Stimulated activated CD8-positive, alpha-beta memory T cell treated with anti-CD3 and anti-CD28 coated beads, Interleukin-4, amount 100 ng/mL, for 1 hour (primary cell): ENCODE measurements at places on chromosomes 7 and 10.

- DNase-seq = no peak
Measured at GRCh38 chr10:89535171-89536012, at the start of gene SLC16A12. Gene SLC16A12, minus strand, starts transcription at chr10:89535594. Its CDS starts 73,016 bp downstream, at chr10:89462578.

DNA sequence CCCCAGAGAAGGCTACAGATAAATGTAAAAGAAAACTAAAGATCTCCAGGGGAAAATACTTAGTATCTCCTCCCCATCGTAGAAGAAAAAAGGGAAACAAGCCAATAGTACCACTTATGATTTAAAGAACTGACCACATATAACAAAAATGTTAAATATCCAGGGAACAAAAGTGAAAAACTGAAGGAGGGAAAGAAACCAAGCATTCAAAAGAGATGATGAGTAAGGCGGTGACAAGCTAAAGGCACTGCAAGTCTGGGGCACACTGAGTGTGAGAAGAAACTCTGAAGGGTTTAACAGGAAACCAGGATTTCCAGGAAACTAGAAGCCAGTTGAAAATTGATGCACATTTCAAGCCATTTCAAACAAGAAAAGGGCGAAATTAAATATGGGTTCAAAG, 226.3 kb downstream of the AHR start:
- DNase-seq = no peak

DNA sequence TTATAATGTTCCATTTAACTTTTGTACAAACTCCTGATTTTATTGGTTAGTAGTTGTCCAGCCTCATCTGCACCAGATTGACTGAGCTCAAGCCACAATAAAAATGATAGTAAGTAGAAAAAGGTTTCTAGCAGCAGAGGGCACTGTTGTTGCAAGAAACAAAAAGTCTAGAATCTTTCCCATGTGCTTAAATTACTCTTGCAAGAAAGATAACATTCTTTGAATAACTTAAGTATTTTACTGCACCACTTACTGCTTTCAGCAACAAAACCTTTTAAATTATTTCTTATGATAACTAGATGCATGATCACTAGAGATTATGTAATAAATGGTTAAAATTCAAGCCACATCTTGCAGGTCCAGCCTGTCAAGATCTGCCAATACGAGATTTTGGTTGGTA, 27.0 kb downstream of the LMOD2 start:
- no peak for DNase-seq

GRCh38 chr7:132895231-132895630, 186.7 kb downstream of the CHCHD3 start:
- no peak for DNase-seq

GRCh38 chr7:123901101-123901500, 23.9 kb upstream of the SPAM1 start:
- no peak for DNase-seq

GRCh38 chr10:133087679-133088178, at the start of gene ADGRA1:
Gene ADGRA1, plus strand, starts transcription at chr10:133087924. Its CDS starts 986 bp downstream, at chr10:133088910.
- no peak for DNase-seq

DNA sequence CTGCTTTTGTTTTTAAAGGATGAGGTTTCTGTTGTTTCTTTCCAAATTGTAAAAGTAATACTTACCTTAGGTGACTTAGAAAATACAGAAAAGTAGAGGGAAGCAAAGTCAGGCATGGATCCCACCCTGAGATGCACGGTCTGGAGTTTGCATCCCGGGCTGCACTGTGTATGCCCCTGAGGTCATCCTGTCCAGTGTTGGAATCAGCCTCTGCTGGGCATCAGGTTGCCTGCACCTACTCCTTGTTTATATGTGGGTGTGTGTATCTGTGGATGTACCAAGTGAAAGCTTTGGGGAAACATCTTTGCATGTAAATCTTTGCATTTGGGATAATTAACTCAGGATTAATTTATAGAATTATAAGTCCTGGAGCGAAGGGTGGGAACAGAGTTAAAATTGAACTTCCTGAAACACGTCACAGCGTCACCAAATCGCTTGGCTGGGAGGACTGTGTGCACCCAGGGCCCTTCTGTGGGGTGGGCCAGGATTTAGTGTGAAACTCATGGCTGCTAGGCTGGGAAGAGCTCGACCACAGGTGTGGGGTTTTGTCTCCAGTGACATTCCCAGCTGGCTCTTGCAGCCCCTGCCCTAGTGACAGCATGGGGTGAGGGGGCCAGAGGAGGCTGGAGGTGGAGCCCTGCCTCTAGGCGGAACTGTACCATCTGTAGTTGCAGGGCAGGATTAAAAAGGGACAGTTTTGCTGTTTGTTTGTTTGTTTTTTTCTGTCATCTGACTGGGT, 27.9 kb downstream of the GTF2IRD1 start:
- DNase-seq = no peak

DNA sequence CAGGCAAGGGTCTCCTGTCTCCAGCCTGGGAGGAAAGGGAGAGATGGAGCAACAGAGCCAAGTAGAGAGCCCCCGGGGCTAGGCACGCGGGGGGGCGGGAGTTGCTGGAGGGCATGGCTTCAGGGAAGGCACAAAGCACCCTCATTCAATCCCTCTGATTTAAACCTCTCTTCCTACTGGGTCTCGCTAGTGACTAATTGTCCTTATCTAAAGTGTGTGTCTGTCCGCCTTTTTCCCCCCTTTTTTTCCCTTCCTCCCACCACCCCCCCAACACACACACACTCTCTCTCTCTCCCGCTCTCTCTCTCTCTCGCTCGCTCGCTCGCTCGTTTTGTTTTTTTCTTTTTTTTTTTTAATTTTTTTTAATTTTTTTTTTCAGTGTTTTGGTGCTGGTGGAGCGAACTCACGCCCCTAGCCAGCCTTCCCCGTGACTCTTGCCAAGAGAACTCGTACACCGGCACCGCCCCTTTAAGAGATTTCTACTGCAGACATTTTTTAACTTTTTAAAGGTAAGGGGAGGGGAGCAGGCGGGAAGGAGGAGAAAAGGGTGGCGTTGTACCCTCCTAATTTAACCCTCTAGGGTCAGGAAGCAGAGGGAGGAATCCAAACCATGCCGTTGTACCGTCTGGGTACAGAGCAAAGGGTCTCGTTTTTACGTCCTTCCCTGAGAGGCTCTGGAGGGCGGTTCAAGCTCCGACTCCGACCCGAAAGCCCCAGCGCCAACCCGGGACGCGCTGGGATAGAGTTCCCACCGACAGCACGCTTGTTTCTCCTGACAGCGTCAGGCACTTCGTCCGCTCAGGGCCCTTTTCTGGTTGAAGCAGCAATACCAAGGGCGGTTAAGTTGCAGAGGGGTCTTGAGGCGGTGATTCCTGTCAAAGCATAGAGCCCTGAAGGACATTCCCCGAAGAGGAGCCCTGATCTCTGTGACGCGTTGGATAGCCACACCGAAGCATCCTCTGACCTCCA, at the start of gene HPSE2:
Gene HPSE2 (minus strand): TSS at position 195 of the 969 bp plus-strand sequence.
- no peak for DNase-seq

DNA sequence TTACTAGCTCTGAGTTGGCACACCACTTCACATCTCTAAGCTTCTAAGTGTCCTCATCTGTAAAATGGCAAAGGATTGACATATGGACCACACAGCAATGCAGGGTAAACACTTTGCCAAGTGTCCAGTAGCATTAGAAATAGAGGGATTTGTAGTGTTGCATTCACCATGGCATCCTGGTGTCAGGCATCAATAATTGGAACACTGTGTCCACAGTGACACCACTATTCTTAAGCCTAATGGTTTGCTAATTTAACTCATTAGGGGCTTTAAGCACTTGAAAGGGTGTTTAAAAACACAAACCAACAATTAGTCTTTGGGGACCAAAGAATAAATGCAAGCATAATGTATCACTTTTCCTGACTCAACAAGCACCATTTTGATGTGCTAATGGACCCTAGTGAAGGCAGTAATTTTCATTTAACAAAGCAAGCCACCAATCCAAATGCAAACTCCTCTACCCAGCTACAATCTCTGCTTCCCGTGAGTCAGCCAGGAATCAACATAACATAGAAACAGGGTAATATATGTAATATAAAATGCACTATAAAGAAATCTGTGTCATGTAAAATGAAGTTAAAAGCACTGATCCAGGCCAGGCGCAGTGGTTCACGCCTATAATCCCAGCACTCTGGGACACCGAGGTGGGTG, 75.9 kb downstream of the FAM204A start:
- no peak for DNase-seq

GRCh38 chr7:76333511-76334101, 25.2 kb downstream of the YWHAG start:
- no peak for DNase-seq

DNA sequence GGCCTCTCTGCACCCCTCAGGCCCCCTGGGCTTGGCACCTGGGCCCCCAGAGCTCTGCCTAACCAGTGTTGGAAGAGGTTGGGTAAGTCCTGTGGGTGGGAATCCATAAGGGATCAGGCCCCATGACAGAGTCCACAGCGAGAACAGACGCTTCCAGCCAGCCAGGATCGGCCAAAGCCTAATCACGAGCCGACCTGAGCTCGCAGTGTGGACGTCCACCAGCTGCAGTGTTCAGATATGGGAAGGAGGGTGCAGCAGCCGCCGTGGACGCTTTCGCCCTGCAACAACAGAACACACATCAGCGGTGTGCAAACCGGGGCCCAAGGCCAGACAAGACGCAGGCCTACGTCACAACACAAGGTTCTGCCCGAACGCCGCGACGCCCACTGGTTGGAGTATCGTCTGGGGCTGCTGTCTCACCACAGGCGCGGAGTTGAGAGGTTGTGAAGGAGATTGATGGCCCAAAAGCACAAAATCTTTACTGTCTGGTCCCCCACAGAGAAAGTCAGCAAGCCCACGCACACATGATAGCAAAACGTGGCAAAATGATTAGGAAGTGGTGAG, 102.1 kb downstream of the FOXL3 start:
- DNase-seq = no peak

DNA sequence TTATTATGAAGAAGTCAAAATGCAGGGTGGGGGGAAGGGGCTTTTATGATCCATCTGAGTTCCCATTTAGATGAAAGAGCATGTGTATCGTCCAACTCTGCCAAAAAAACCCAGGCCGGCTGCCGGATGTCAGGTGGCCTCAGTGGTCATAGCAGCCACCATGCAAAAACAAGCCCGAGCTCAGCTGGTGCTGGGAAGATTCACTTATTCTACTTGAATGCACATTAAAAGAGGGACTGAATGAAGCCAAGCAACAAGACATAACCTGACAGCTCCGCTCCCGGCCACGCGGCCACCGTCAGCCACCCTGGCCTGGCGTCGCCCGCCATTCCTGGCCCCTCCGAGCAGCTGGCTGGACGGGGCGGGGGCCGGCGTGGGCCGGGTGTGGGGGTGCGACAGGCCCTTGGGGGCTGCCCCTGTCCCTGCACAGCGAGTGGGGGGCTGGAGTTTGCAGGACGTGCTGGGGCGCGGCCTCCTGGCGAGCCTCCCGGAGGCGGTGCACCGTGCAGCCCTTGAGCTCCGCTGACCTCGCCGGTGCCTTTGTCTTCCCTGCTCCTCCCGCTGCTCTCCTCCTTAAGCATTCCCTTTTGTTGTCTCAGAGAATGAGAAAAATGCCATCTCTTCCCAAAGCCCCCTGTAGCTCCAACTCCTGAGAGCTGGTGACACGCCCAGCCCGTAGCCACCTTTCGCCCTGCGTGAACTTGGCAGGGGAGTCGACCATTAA, 67.8 kb downstream of the EBF3 start:
- no peak for DNase-seq

DNA sequence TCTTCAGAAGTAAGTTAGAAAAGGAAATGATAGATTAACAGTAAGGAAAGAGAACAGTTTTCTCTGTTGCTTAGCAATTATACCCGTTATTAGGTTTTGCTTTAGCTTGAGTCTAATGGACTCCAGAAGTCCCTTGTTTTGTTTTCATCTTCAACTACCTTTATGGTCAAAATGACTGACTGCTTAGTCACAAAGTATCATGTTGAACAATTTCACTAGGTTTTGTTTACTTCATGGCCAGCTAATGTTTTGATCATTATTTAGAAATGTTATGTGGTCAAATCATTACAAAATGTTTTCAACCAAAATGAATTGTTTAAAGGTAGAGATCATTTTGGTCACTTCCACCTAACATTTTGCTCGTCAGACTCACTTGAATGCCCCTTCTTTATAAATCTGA, 1.9 kb downstream of the UBN2 start:
- no peak for DNase-seq

- no peak for DNase-seq
Measured at GRCh38 chr7:45921381-45921698, 268 bp upstream of the IGFBP3 start.

DNA sequence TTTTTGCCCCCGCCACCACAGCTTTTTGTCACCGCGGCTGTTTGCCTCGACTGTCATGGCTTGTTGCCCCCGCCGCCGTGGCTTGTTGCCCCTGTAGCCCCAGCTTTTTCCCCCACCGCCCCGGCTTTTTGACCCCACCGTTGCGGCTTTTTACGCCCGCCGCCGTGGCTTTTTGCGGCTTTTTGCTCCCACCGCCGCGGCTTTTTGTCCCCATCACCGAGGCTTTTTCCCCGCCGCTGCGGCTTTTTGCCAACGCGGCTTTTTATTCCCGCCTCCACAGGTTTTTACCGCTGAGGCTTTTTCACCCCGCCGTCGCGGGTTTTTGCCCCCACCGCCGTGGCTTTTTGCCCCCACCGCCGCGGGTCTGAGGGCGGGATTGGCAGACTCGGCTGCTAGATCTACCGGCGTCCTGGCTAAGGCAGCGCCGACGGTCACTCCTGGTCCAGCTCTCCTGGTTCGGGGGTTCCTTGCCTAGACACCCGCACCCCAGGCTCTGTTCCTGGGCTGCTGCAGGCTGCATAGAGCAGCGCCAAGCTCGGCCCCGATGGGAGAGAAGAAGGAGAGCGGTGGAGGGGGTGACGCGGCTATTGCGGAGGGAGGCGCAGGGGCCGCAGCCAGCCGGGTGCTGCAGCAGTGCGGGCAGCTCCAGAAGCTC, 637.7 kb downstream of the ZNF716 start:
- DNase-seq = no peak

GRCh38 chr10:13684252-13684791, 97.6 kb downstream of the PRPF18 start:
- DNase-seq = no peak

GRCh38 chr10:80131499-80131901, 1.0 kb upstream of the PLAC9 start:
- no peak for DNase-seq

DNA sequence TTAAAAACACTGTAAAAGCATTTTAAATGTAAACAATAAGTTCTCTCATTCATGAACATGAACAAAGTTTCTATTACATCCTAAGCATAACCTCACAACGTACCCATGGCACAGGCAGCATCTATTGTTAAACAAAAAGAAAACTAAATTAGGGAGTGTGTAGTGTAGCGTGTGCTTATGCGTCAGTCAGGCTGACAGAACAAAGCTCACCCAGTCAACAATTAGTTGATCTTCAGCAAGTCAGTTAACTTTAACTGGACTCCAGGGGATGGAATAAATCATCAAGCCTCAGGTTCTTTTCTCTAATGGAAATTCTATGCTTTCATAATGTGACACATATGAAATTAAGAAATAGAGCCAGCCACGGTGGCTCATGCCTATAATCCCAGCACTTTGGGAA, 91.6 kb upstream of the ODAD2 start:
- DNase-seq = no peak

DNA sequence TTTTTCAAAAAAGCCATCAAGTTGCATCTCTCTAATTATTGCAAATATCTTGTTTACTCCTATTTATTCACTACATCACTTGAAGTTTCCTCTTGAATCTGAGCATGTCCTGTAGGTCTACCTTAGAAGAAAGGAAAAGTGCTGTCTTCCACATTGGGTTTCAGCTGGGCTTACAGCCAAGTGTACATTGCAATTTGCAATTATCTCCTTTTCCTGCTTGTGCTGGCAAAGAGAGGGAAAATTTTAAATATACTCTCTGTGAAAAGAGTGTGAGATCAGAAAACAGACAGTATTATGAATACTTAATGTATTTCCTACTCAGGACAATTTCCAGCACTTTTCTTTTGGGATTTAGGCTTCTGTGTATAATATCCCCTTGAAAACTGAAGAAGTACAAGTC, 839.7 kb downstream of the CNTNAP2 start:
- DNase-seq = no peak

GRCh38 chr10:5944389-5945189, 32.8 kb downstream of the IL15RA start:
- DNase-seq = no peak
